Activated CD4-positive, alpha-beta T cell treated with anti-CD3 and anti-CD28 coated beads, Interleukin-2, Interleukin-6, amounts not matched to agents 100 ng/mL and 50 ng/mL, durations not matched to agents 16 hours and 8 hours (primary cell): ENCODE measurements at places on chromosomes 11 and 22.

- DNase-seq = no peak
These were observed 319.1 kb upstream of the LARGE1 start for GRCh38 chr22:34239421-34239820.

DNA sequence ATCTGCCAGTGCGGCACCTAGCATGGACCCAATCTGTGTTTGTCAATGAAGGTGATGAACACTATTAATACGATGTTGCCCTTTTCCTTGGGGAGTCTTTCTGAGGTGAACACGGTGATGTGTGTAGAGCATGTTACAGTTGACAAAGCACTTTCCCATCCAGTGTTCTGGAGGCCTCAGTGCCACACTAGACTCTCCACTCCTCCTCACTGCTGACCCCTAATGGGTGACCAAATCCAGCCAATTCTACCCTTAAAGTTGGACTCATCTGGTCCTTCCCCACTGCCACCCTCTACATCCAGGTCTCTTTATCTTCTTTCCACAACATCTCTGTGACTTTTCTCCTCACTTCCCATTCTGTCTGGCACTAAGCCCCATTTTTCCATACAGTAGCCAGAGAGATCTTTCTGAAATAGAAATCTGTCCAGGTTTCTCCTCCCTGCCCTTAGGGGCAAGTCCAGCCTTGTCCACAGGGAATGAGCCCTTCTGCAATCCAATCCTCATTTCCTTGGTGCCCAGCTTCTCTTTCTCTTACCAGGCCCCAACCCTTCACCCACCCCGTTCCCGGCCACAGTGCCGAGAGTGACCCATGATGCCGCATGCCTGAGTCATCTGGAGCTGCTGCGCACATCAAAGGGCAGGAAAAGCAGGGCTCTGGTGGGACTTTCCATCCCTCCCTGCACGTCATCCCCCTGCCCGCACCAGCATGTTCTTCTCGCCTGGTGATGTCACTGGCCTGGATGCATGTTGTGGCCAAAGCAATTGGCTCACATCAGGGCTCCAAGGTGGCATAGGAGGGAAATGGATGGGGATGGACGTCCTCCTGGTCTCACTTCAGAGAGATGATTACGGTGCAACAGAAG, 64.2 kb downstream of the RASSF10 start:
- DNase-seq = no peak

DNA sequence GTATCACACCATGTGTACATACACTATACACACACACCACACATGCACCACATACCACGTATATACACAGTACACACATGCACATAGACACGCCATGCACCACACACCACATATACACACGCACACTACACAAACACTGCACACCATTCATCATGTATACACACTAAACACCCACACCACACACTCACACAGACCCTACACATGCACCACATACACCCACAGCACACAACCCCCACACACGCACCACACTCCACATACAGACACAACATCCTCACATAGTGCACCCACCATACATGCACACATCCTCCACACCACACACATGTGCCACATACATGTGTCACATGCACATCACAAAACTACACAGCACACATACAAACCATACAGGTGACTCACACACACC, 397.1 kb downstream of the TBC1D22A start:
- no peak for DNase-seq

DNA sequence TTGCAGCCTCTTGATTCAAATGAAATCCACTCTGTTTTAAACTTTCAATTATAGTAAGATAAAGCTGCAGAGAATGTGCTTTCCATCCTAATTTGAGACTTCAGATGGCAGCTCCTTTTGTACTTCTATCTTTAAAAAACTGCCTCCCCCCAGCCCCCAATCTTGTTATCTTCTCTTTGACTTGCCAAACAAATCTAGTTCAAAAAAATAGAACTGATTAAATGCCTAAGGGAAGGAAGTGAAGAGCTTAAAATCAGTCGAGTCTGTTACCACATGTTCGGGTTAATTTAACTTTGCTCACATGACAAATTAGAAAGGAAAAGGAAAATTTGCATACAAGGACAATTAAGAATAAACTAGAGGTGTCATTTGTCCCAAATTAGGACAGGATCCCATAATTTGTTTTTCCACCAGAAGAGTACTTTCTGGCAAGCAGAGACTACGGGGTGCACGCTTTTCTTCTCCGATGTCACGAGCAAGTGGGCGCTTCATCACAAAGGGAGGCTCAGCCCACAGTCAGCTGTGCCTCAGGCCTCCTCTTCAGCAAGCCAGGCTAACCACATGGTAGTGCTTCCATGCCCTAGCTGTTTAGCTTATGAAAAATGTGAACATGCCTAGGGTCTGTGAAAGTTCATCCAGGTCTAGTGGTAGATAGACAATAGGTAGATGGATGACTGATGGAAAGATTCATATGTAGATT, 69.0 kb upstream of the LDLRAD3 start:
- DNase-seq = no peak

- DNase-seq = no peak
These were observed 30.9 kb downstream of the C22orf31 start for GRCh38 chr22:29030618-29031226.
